ENCODE measurements at places on chromosomes 4 and X. TPM values are rescaled to one million over a fixed set of nuclear protein-coding genes. Genes with fewer than 3 reads are reported as not detected.

The MSL3 gene
- 19.4 TPM for total RNA-seq

The HSFX4 gene
- not detected for total RNA-seq

The NPY1R gene
- total RNA-seq, result 8.4 TPM

The MAGEE1 gene
- total RNA-seq, result 5.2 TPM

The DSPP gene
- not detected for total RNA-seq

- no peak for DNase-seq
Observed at GRCh38 chr4:139898293-139898692, 232.7 kb downstream of the MGST2 start.

DNA sequence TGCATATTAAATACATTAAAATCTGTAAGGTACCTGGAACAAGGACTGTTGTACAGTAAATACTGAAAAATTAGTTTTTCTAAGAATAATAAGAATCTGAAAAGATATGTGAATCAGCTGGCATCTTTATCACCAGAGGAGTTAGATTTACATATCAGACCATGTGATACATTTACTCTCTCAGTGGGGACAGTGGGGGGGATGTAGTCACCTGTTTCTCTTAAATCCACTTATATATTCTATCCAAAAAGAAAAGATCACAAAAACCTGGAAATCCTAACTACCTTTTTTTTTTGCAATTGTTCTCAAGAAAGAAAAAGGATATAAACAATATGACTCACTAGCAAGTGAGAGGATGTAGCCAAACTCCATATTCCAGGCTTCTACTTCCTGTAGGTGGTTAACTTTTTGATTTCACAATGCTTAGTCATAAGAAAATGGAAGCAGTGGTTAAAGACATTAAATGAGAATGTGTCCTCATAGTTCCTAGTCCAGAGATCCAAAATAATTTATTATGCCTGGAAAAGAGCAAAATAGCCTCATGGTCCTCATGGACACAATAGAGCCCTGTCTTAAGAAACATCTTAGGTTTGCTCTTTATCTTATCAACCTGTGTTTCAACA, 22.5 kb upstream of the MYOZ2 start:
- no peak for DNase-seq

DNA sequence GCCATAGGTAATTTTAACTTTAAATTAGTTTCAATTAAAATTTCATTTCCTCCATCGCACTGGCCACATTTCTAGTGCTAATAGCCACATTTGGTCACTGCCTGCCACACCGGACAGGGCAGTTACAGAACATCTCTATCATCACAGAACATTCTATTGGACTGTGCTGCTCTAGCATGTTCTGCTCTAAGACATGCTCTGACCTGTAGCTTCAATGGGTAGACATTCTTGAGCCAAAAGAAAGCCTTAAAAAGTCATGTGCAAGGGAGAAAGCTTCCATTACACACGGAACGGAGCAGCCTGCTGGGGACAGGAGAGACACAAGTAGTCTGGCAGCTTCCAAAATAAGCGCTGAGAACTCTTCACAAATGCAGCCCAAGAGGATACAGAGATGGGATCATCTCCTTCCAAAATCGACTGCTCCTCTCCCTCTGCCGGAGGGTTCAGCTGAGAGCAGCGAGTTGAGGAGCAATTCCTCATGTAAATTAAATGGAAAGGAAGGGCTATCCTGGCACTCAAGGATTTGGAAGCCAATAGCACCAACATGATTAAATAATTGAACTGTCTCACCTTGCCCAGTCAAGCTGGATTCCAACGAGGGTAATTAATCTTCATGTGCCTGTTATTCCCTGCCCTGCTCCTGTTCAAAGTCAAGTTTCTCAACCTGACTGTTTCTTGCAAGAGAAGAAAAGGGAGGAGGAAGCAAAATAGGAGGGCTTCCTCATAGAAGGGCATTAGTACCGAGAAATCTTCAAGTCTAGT, 336.4 kb upstream of the NOCT start:
- no peak for DNase-seq

DNA sequence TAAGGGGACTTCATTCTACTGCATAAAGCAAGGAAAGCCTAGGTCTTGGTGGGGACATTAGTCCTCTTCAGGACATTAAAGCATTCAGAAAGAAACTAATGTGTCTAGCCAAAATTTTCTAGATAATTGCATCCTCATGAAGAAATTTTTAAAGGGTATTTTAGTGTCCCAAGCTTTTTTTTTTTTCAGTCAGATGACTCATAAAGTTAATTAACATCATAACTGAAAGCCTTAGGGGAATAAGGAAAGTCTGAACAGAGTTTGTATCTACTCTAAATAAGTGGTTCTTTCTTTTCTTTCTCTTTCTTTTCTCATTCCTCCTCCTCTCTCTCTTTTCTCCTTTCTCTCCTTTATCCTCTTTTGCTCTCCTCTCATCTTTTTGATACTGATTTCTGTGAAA, 202.4 kb downstream of the ADAMTS3 start:
- DNase-seq, result no peak

- DNase-seq, result no peak
Observed at GRCh38 chr4:821631-822030, 4.3 kb downstream of the CPLX1 start.

GRCh38 chrX:19332983-19333382, 10.7 kb upstream of the PDHA1 start:
- DNase-seq, result no peak

- no peak for DNase-seq
Observed at GRCh38 chr4:95550115-95550987, 1.6 kb upstream of the UNC5C start.

DNA sequence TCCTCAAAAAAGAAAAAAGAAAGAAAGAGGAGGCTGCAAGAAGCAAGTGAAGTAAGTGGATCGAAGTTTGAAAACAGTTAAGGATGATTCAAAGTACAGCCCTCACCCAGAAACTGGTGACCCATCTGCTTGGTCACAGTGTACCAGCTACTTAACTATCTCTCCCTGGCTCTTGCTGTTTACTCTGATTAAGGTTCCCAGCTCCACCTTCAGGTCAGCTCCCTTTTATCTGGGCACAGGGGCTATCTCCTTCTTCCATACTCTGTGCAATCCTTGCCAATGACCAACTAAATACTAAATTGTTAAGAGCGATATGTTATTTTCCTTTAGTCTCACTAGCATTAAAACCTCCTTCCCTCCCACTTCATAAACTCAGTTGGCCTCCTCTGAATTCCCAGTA, 81.5 kb upstream of the SMIM10 start:
- DNase-seq, result no peak

DNA sequence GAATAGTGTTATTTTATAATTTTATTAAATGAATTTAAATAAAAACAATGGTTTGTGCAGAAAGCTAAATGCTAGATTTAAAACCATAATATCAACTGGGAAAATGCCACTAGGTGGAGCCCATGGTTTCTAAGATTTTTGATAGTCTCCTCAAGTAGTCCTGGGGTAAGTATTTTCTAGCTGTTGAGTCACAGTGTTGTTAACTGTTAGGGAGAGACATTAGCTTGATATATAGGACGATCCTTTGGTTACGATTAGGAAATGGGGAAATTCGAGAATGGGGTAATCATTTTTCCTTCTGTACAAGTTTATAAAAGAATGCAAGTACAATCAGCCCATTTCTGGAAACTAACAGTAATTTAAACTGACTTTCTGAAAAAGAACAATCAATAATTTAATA, 378.4 kb downstream of the ANKRD50 start:
- DNase-seq, result no peak

- DNase-seq, result no peak
Observed at GRCh38 chrX:151543706-151544105, 19.8 kb upstream of the PASD1 start.

Data from tibial nerve (tissue), 4 donors.